CD4-positive, alpha-beta memory T cell (primary cell): ENCODE measurements at places on chromosomes 2 and 18. TPM values are rescaled to one million over a fixed set of nuclear protein-coding genes. Genes with fewer than 3 reads are reported as not detected.

Gene CXXC1
- 165 TPM for total RNA-seq

Gene MCFD2
- 43.8 TPM for total RNA-seq

Gene CNRIP1
- total RNA-seq: 0.29 TPM

GRCh38 chr2:29766191-29766590 is 155.2 kb downstream of the ALK start:
- no peak for DNase-seq

GRCh38 chr2:185381631-185382030 is 357.0 kb upstream of the FSIP2 start:
- no peak for DNase-seq

DNA sequence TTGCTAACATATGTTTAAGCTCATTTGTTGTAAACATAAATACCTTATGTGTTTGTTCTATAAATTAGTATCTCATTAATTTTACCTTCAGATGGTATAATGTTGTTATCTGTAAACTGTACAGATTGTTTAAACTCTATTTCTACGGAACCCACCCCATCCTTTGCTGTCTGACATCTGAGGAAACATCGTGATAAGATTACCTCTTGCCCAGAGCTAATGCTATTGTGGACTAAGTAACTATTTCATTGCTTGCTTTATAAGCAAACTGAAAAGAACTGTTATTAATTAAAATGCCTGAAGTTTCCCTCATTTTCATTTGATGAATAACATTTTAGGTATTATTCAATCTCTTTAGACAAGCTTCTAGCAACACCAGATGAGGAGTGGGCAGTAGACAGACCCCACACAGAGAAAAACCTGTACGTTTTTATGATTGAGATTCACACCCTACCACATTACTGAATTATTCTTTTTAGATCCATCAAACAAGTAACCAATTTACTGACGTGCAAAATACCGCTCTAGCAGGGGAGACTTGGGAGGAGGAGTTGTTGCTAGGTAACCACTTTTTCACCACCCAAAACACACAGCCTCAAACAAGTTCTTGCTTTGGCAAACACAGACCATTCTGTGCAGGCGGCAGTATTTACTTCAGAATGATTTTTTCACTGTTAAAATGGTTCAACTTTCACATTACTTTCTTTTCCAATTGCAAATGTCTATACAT is 1.9 kb upstream of the SYT4 start:
- no peak for DNase-seq

- DNase-seq: no peak
Observed at GRCh38 chr2:39532933-39533332, 95.8 kb upstream of the MAP4K3 start.

DNA sequence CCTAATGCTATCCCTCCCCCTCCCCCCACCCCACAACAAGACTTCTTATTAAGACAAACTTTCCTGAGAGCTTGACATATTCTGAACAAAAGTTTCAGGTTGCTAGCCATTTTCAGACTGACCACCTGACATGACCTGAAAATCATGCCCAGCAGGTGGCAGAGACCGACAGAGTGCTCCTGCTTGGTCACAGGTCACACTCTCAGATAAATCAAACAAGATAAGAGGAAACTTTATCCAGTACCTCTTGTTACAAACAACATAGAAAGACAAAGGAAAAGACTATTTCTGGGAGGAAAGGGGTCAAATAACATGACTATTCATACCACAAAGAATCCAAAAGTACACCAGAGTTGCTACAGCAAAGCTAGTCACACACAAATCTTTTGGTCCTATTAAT is 107.4 kb downstream of the TMEM200C start:
- no peak for DNase-seq

- DNase-seq: no peak
Observed at GRCh38 chr18:11689669-11690565, 853 bp downstream of the GNAL start.

- no peak for DNase-seq
Observed at GRCh38 chr18:50494569-50494968, 65.3 kb upstream of the MAPK4 start.

DNA sequence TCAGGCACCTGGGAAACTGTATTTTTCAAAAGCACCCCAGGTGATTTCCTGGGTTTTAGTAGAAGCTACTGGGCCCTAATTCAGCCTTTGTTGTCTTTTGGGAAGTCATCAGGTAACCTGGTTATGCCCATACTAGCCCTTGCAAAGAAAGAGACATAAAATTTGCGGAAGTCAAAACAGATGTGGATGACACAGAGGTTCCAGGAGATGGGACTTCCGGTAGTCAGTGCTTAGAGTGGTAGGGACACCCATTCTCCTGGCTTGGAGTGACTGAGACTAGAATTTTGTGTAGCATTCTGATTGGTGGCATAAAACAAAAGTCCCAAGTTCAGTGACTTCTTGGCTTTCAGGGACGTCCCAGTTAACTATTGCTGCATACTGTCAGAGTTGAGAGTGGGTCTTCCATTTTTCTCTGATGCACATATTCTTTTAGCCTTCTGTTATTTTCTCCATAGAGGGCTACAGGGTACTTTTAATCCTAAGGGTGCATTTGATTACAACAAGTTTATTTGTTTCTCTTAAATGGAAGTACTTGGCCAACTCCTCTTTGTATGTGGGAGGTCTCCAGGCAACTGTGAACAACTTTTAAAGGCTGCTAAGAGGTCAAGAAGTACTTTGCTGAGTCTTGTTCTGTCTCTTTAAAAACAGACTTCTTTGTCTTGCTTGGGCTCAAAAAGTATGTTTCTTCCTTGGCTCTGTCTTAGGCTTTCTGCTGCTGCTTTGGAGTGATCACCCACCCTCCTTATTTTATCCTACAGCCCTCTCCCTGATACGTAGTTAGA is 8.8 kb downstream of the NAB1 start:
- DNase-seq: no peak

GRCh38 chr2:229810786-229811185 is 96.4 kb upstream of the DNER start:
- DNase-seq: no peak
